Cortex of kidney (tissue), 1 donor: ENCODE measurements at places on chromosomes 4 and X.

GRCh38 chrX:44882635-44883034, 9.6 kb downstream of the KDM6A start:
- no peak for DNase-seq

DNA sequence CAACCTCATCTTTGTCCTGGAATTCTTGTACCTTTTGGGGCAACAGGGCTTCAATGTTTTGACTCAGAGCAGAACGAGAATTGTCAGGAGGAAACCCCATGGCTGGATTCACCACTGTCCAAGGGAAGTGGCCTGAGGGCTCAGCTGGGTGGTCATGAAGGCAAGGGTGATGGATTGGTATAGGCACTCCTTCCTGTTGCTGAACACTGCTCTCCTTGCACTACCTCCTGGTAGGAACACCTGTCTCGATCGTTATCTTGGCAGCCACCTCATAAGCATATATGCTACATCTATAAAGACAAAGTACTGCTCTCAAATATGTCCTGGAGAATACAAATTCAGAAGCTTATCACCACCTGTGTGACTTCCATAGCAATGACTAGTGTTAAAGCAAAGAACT, 79.8 kb downstream of the CCNG2 start:
- DNase-seq, result no peak

GRCh38 chr4:184790826-184791225, 34.9 kb downstream of the ACSL1 start:
- no peak for DNase-seq

DNA sequence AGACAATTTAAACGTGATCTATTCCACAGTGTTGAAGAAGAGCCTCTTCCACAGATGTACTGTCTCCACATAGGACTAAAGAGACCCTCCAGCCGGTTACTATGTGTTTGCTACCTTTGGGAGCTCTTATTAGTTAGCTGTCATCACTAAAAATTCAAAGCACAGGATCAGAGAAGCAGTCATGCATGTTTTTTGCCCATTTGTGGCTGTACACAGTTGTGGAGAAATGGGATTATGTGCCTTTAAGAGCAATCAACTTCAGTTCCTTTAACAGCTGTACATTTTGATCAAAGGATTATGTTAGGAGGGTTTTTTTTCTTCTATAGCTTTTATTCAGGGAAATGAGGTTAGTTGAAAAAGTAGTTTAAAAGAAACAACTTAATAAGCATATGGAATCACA, 149.0 kb upstream of the SPOCK3 start:
- DNase-seq, result no peak

GRCh38 chrX:100289066-100289558, 121.0 kb downstream of the PCDH19 start:
- DNase-seq, result no peak
